Spleen (tissue), 13 donors: ENCODE measurements at places on chromosomes 2 and 18. TPM values are rescaled to one million over a fixed set of nuclear protein-coding genes. Genes with fewer than 3 reads are reported as not detected.

The POTEC gene
- not detected for polyA plus RNA-seq

The RGPD3 gene
- 0.11 TPM for polyA plus RNA-seq

The C2orf66 gene
- 0.06 TPM for polyA plus RNA-seq

The FAHD2B gene
- 9.5 TPM for polyA plus RNA-seq

The SLC9A4 gene
- polyA plus RNA-seq, result not detected

DNA sequence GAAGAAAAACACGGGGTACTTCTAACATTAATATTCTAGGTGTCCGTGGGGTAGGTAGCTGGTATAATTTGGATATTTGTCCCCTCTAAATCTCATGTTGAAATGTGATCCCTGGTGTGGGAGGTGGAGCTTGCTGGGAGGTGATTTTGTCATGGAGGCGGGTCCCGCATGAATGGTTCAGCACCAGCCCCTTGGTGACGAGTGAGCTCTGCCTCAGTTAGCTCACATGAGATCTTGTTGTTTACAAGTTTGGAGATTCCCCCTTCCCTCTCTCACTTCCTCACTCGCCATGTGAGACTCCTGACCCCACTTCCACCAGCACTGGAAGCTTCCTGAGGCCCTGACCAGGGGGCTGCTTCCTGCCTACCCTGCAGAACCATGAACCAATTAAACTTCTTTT is 35.4 kb upstream of the DNER start:
- no peaks in the 10 kb centered on the region for H3K4me1 ChIP-seq
- no peaks in the 10 kb centered on the region for H3K27me3 ChIP-seq

- no peak overlapping the region for H3K4me3 ChIP-seq
- no peak overlapping the region for H3K27ac ChIP-seq
- no peaks in the 10 kb centered on the region for H3K27me3 ChIP-seq
- H3K4me1 ChIP-seq, result peaks cover 2% of the 10 kb centered on the region
Measured at GRCh38 chr2:174499371-174499770, 12.5 kb upstream of the GPR155 start.

GRCh38 chr2:230162981-230163380 is 56.8 kb downstream of the SP110 start:
- no peak overlapping the region for H3K4me3 ChIP-seq
- no peak for DNase-seq
- H3K27me3 ChIP-seq, result no peaks in the 10 kb centered on the region
- H3K36me3 ChIP-seq, result peaks cover 39% of the 10 kb centered on the region
- no peaks in the 10 kb centered on the region for H3K4me1 ChIP-seq

DNA sequence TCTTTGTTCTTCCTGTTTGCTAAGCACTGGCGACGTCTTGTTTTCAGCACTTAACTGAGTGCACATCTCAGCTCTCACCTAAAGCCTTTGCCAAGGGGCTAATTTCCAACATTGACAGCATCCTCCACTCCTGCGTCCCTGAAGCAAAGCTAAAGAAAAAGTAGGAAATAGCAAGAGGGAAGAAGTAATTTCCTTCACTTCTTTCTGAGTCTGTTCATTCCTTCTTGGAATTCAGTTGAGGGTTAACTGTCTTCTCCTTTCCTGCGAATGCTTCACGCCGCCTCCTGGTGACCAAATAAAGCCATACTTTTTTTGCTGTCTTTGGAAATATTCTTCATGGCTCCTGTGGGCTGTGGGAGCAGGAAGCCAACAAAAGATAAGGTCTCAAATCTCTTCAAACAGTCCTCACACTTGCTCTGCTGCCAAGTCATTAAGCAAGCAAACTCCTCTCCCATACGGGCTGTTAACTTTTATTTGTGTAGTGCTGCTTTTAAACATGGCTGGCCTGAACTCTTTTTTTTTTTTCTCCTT is 100.9 kb downstream of the DPP10 start:
- no peaks in the 10 kb centered on the region for H3K27me3 ChIP-seq
- no peak overlapping the region for H3K27ac ChIP-seq
- no peaks in the 10 kb centered on the region for H3K36me3 ChIP-seq
- no peak for DNase-seq

- no peaks in the 10 kb centered on the region for H3K27me3 ChIP-seq
- no peaks in the 10 kb centered on the region for H3K36me3 ChIP-seq
- H3K4me1 ChIP-seq, result peaks cover 31% of the 10 kb centered on the region
Measured at GRCh38 chr2:172555522-172556283, at the start of gene PDK1. PDK1 (plus strand) TSS chr2:172556090; CDS start chr2:172556151, 61 bp downstream.

GRCh38 chr18:79395761-79396404 is at the start of gene NFATC1:
NFATC1 (plus strand) TSS chr18:79395930; CDS start chr18:79396225, 295 bp downstream.
- H3K27me3 ChIP-seq, result peaks cover 64% of the 10 kb centered on the region
- H3K36me3 ChIP-seq, result no peaks in the 10 kb centered on the region
- H3K4me3 ChIP-seq, result peak within 1 kb of the TSS; percentile 62
- H3K4me1 ChIP-seq, result peaks cover 26% of the 10 kb centered on the region
- H3K27ac ChIP-seq, result peak within 1 kb of the TSS; percentile 48
- peak; percentile 86 for DNase-seq

DNA sequence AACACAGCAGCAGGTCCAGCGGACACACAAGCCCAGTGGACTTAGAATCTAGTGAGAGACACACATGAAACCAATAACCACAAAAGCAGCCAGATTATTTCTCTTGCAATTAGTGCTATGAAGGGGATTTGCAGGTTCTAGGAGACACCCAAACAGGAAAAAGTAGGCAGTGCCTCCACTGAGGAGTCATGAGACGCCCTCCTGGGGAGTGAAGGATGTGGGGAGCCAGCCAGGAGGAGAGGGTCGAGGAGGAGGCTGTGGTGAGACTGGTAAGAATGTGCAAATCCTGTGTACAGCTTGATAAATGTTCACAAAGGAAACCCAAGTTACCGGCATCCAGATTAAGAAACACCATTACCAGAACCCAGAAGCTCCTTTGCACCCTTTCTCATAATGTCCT is 2.7 kb upstream of the CAPN13 start:
- DNase-seq, result no peak
- H3K4me1 ChIP-seq, result no peaks in the 10 kb centered on the region

DNA sequence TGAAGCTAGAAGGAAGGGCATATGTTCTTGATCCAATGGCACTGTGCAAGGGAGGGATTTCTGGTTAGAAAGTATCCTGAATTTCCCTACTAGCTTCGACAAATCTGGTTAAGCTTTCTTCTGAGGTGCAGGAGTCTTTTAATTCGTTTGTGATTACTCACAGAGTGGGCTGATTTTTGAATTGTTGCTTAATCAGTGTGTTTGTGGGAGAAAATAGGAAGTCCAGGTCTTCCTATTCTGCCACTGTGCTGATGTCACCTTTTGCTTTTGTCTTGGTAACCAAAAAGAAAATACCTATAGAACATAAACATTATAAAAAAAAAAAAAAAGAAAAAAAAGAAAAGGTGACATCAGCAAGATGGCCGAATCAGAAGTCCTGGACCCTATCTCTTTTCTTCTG is 1008.6 kb downstream of the TSN start:
- H3K4me1 ChIP-seq, result no peaks in the 10 kb centered on the region
- no peaks in the 10 kb centered on the region for H3K36me3 ChIP-seq
- H3K4me3 ChIP-seq, result no peak overlapping the region
- peak overlapping the region; percentile 6 for H3K27ac ChIP-seq
- no peaks in the 10 kb centered on the region for H3K27me3 ChIP-seq
- DNase-seq, result no peak
